ENCODE measurements at places on chromosomes 7 and 10. TPM values are rescaled to one million over a fixed set of nuclear protein-coding genes. Genes with fewer than 3 reads are reported as not detected.

DNA sequence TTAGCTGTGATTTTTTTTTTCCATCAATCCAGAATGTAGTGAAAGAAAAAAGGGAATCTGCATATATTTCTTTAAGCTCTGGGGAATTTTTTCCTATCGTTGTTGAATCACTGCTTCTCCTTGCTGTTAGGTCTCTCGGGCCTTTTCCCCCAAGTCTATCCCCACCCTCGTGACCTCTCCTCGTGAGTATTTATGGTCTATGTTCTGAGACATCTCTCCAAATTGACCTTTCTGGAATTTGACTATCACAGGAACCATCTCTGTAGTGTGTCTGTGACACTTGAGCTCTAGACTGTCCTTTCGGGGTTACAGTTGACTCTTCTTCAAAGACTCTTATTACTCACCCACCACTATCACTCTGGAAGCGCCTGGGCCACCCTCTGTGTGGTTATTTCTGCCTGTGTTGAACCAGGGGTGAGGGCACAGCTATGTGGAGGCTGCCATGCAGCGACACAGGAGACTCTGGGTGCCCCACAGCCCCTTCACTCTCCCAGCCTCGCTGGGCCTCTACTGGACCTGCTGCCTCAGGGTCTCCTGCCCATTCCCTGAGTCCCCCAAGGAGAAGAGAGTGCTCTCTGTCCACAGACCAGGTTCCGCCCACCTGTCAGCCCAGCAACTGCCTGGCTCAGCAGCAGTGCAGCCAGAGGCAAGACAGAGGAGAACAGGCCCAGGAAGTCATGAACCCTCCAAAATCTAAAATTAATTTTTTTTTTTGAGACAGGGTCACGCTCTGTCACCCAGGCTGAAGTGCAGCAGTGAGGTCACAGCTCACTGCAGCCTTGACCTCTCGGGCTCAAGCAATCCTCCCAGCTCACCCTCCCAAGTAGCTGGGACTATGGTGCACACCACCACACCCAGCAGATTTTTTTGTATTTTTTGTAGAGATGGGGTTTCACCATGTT, 45.7 kb upstream of the PTPRN2 start:
- no peak for DNase-seq

DNA sequence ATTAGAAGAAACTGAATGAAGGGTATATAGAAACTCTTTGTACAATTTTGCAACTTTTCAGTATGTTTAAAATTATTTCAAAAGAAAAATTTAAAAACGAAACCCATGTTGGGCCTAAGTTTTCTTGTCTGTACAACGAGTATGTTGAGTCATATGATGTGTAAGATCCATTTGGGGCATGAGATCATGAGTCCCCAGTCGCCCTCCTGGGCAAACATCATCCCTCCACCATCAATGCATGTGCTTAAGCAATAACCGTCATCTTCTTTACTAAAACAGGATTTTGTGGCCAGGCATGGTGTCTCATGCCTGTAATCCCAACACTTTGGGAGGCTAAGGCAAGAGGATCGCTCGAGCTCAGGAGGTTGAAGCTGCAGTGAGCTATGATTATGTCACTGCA, 54.2 kb upstream of the CDCA7L start:
- DNase-seq: no peak

DNA sequence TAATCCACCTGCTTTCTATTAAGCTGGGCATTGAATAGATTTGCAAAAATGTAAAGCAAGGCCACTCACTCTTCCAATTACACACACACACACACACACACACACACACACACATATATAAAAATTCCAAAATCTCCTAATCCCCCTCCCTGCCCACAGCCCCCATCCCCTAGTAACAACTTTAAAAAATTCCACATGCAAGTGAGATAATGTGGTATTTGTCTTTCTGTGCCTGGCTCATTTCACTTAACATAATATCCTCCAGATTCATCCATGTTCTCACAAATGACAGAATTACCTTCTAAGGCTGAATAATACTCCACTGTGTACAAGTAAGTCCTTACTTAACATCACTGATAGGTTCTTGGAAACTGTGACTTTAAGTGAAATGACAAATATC, 24.2 kb downstream of the SH2D4B start:
- no peak for DNase-seq

GRCh38 chr7:78092331-78092730, 293.8 kb downstream of the PHTF2 start:
- DNase-seq: no peak

SEMA3D gene
- not detected for total RNA-seq

DNA sequence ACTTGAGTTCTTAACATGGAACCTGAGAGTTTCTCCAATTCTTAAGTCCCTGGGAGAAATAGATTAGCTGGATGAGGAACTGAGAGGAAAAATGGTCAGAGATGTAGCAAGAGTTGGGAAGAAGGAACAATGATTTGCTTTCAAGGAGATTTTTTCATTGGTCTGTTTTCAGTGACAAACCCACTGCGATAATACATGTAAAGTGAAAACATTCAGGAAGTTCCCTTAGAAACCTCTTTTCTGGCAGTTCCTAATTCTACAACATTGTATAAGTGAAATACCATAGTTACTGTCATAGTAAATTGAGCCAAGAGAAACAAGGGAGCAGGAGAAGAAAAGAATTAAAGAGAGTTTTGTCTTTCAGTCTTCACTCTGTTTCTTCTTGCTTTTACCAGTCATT, 12.1 kb upstream of the MAGI2 start:
- DNase-seq: no peak

DNA sequence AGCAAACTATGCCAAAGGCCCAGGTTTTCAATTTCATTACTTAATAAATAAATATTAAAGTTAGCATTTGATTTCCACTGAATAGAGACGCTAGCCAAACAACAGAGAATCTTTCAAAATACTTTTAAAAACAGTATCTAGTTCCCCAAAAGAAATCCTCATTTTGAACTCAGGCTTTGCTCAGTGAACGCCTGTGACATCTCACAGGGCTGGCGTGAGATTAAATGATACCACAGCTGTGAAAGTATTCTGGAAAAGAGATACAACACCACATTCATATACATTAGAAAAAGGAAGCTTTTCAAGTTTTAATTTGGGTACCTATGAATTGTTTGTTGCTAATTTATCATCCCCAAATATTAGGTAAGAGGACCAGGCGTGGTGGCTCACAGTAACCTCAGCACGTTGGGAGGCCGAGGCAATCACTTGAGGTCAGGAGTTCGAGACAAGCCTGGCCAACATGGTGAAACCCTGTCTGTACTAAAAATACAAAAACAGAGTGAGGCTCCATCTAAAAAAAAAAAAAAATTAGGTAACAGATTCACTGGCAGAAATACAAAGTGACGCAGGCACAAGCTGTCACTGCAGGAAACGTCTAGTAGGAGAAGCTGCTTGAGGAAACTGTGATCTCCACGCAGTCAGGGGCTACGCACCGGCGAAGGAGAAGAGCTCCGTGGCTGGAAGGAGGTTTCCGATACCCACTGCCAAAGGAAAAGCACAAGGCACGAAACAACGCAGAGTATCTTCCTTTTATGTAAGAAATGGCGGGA, 50.0 kb downstream of the AMZ1 start:
- no peak for DNase-seq

- no peak for DNase-seq
These were observed 335.4 kb upstream of the MEOX2 start for GRCh38 chr7:16021851-16022250.

GRCh38 chr10:114207349-114207748, 28.2 kb downstream of the TDRD1 start:
- DNase-seq: no peak

ABCB1 gene
- total RNA-seq: 46.4 TPM

- no peak for DNase-seq
These were observed 40.9 kb upstream of the RSBN1L start for GRCh38 chr7:77655356-77655755.

EGR2 gene
- total RNA-seq: 2.7 TPM

GRCh38 chr10:35214607-35215020, 88.0 kb downstream of the CREM start:
- DNase-seq: no peak

GRCh38 chr10:77348082-77348481, 289.5 kb downstream of the KCNMA1 start:
- no peak for DNase-seq

- DNase-seq: no peak
These were observed 163.8 kb downstream of the LCOR start for GRCh38 chr10:96995851-96996250.

NRF1 gene
- 31.5 TPM for total RNA-seq

SLC26A4 gene
- total RNA-seq: 0.60 TPM

GRCh38 chr7:24714676-24715010, 42.6 kb downstream of the GSDME start:
- DNase-seq: no peak

TWIST1 gene
- not detected for total RNA-seq

GRCh38 chr10:93742633-93743349, 14.9 kb upstream of the LGI1 start:
- DNase-seq: no peak

GRCh38 chr10:88933564-88933963, 19.0 kb downstream of the ACTA2 start:
- DNase-seq: no peak

GRCh38 chr7:8015100-8015745, 46.6 kb downstream of the GLCCI1 start:
- DNase-seq: no peak

- DNase-seq: no peak
These were observed 964.4 kb downstream of the PCDH15 start for GRCh38 chr10:53836638-53837037.

DNA sequence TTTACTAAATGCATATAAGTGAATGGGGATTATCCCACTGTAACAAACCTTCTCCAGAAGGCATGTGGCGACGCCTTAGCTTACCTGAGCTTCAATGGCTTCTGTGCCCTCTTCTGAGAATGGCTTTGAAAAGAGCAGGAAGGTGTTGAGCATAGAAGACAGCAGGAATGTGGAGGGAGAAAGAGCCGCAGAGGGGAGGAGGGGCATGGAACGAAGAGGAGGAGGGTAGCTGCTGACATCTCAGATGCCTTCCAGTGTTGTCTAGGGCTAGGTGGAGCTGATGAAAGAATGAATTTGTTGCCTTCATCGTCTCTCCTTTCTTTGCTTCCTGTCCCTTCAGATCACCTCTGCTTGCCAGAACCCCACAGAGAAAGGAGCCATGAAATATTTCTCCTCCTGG, 86.2 kb downstream of the ITIH5 start:
- DNase-seq: no peak

DNA sequence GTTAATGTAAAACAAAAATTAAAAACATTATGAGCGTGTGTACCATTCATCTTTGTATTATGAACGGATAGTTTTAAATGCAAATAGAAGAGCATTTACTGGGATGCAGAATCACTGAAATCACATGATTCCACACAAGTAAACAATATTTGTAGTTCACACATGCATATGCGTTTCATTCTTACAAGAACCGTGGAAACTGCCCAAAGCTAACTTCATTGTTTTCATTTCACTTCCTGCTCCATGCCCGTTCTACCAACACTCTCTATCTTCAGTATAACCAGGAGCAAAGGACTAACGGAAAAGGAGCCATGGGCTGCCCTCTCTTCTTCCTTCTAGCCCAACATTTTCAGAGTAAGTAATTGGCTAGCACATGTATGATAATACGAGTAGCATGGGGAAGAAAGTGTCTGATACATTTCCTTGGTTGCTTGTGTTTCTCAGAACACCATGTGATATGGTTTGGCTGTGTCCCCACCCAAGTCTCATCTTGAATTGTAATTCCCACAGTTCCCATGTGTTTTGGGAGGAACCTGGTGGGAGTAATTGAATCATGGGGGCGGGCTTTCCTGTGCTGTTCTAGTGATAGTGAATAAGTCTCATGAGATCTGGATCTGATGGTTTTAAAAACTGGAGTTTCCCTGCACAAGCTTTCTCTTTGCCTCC, 38.8 kb downstream of the ZNF783 start:
- DNase-seq: no peak

DNA sequence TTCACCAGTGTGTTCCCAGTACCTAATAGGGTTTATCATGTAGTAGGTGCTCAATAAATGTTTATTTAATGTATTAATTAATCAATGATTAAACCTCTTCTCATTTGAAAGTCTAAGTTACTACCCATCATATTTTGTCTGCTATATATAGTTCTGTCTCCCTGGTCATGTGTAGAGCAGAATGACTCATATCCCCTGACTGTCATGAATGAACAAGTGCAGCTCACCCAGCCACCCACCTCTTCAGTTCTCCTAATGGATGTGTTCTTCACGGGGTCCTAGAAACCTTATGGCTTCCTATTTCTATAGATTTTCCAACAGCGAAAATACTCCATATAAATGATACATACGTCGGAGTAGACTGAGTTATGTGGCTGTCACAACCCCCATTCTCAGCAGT, 64.5 kb downstream of the HIF1AN start:
- no peak for DNase-seq

FAM25C gene
- total RNA-seq: not detected

GRCh38 chr10:62374862-62375710, 917 bp downstream of the ZNF365 start:
- DNase-seq: no peak

GRCh38 chr7:110841840-110842545, 248.9 kb upstream of the LRRN3 start:
- DNase-seq: no peak

- DNase-seq: no peak
These were observed 68.6 kb downstream of the MMRN2 start for GRCh38 chr10:86888585-86889381.

CPA4 gene
- not detected for total RNA-seq

ANKRD30A gene
- total RNA-seq: not detected

DNA sequence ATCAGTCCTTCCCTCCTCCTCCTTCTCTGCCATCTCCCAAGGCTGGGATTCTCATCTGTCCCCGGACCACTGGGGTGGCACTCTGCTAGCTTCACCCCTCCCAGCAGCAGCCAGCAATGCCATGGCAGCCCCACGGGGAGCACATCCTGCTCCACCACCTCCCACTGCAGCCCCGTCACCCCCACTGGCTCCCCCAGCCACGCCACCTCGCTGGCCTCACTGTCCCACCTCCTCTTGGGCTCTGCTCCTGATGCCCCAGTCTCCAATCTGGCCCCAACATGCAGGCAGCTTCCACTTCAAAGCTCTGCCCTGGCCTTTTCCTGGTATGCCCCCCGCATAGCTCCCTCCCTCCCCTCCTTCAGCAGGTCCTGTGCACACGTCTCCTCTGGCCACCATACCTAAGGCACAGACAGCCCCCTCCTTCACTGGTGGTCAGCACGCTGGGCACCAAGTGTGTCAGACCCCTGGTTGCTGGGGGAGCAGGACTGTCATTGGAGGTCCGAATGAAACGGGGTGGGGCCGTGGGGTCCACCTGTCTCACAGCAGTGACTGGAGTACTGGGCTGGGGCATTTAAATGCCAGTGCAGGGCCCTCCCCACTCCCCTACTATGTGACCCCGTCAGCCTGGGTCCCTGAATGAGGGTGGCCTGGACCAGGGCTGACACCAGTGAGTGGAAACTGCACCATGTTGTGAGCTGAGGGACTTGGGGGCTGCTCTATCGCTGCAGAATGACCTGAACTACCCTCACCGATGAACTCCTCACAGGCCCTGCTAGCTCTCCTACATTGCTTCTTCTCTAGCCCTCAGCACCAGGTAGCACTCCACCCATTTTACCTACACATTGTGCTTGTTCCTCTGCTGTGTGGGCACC, 38.7 kb downstream of the RASGEF1A start:
- DNase-seq: no peak

IKZF1 gene
- 494 TPM for total RNA-seq

Measured in T-cell (primary cell).